ENCODE measurements at places on chromosomes 16 and 17.
A peak's percentile ranks its signal among the peaks of the same experiment; 100 is the strongest.

GRCh38 chr16:85778873-85779272 is 20.5 kb downstream of the EMC8 start:
- no peak for DNase-seq

DNA sequence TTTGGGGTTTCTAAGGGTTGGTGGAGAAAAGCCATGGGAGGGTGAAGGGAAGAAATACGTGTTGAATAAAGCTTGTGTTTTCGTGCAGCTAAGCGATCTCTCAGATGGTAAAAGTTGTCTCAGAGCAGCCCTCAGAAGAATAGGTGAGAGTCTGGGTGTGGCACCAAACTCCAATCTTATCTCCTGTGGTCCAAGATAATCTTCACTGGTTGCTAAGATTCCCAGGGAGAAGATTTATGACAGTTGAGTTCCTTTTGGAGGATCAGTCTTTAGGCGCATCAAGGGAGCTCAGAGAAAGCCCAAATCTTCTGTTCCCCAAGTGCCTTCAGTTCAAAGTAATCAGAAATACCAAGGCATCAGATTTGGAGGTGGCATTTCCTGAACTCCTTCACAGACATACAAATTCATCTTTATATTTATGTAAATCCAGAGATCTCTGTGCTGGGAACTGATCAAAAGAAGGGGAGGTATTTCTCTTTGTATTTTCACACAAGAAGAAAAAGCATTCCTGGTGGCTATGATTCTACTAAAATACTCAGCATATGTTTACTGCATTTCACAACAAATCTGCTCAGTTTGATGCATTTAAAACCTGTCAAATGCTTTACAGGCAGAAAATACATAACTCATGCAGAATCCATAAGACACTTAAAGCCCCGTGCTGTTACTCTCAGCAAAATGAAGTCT is 102.9 kb downstream of the ABCC12 start:
- no peak for DNase-seq

GRCh38 chr16:29806641-29807425 is 504 bp downstream of the MAZ start:
- no peak for DNase-seq

DNA sequence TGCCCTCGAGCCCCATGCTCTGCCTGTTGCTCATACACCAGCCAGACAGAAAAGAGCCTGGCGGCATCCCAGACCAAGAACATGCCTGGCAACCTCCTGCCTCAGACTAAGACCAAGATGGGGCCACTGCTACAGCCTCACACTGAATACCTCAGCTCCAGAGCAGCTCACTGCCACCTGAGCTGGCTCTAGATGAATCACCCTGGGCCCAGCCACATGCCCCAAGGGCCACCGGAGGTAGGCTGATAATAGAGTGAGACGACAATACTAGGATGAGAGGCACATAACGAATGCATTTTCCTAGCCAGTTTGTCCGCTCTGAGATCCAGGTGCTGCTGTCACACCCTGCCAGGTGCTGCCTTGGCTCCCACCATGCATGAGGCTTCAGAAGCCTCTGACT is 13.0 kb downstream of the PIP4K2B start:
- DNase-seq, result peak; percentile 50

DNA sequence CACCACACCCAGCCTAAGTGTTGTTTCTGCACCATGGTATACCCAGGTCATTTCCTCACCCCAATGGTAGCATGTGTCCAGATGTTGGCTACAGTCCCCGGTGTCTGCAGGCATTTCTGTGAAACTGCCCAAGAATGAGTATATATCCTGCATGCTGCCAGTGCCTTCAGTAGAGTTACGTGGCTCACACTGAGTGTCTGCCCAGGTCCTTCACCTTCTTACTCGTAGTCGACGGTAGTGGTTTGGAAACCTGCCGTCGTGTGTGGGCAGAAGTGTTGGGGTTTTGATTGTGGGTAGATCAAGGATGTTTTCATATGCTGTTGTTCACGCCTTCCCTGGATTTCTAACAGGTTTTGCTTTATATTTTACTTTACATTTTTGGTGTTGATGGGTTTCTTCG is 16.8 kb downstream of the TCF25 start:
- DNase-seq, result no peak

Measured in epithelial cell of esophagus (primary cell).